ENCODE measurements at places on chromosomes 4 and X. TPM values are rescaled to one million over a fixed set of nuclear protein-coding genes. Genes with fewer than 3 reads are reported as not detected.

The LAMTOR3 gene
- 68.4 TPM for total RNA-seq

The DLG3 gene
- 23.7 TPM for total RNA-seq

The S100G gene
- not detected for total RNA-seq

The CT55 gene
- total RNA-seq: not detected

The FAM50A gene
- total RNA-seq: 14.9 TPM

The PCDH7 gene
- 121 TPM for total RNA-seq

The NSD2 gene
- total RNA-seq: 60.5 TPM

The RAB39B gene
- 1.4 TPM for total RNA-seq

All from urinary bladder (tissue), 4 donors.